ENCODE measurements at places on chromosomes 7 and 10.

DNA sequence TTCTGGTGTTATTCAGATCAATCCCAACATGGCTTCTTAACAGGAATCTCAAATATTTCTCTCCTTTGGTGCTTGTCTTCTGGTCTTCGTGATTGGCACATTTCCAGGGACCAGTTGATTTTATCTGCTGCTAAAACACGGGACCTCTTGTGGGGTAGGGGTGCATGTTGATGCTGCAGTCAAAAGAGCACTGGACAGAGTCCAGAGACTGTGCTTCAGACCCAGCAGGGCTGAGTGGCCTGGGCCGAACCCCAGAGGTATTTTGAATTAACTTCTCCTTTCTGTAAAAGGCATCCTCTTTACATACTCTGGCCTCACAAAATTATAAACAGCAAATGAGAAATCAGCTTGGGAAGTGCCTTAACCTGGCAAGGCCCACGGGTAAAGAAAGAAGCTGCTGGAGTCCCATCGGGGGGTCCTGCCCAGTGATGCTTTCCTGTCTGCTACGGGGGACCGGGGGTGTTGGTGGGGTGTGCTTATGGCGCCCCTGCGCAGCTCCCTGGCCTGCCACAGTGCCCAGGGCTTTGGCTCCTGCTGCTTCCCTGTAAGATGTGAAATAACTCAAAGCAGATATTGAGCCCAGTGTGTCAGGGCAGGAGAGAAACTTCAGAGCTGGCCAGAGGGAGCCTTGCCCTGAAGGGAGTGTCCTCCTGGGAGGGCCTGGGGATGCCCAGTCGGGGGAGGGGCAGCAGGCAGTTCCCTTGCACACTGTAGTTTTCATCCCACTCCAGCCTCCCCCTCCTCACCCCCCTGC lies 230.5 kb downstream of the TCF7L2 start:
- H3K36me3 ChIP-seq = no peaks in the 10 kb centered on the region
- no peak overlapping the region for H3K27ac ChIP-seq
- no peak overlapping the region for H3K4me3 ChIP-seq
- no peak for DNase-seq
- H3K27me3 ChIP-seq = no peaks in the 10 kb centered on the region

DNA sequence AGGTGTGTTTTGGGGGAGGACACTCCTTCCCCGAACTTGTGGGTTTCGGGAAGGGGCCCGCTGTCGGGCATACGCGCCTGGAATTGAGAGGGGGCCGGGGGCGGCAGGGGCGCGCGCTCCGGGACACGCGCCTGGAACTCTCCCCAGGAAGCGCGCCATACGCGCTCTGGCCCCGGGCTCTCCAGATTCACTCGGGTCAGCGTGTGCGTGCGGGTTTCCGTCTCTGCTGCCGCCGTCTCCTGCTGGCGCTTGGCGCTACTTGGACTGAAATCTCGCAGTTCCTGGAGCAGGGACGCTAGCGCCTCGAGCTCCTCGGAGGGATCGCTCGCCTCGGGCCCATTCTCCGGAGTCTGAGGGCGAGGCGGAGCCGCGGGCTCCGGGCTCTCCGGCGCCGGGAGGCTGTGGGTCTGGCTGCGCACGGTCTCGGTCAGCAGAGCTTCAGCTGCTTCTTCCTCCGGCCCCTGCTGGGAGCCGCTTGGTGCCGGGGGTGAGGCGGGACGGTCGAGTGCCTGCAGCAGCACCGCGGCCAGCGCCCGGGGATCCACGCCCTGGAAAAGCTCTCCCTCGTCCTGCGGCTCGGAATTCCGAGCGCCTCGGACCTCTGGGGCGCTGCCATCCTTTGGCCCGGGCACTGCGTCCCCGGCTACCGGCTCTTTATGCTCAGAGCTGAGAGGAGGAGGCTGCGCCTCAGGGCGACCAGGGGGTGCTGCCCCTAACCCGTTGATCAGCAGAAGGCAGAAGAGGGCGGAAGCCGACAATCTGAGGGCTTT lies 1.1 kb downstream of the VGF start:
- peaks cover 17% of the 10 kb centered on the region for H3K36me3 ChIP-seq
- no peak for DNase-seq
- H3K27ac ChIP-seq = no peak overlapping the region
- peak overlapping the region; percentile 13 for H3K4me3 ChIP-seq
- peaks cover 43% of the 10 kb centered on the region for H3K27me3 ChIP-seq

GRCh38 chr10:108696792-108697477 lies 1226.4 kb downstream of the XPNPEP1 start:
- no peak overlapping the region for H3K27ac ChIP-seq
- H3K4me1 ChIP-seq = no peaks in the 10 kb centered on the region
- H3K36me3 ChIP-seq = no peaks in the 10 kb centered on the region
- no peaks in the 10 kb centered on the region for H3K27me3 ChIP-seq
- DNase-seq = no peak

DNA sequence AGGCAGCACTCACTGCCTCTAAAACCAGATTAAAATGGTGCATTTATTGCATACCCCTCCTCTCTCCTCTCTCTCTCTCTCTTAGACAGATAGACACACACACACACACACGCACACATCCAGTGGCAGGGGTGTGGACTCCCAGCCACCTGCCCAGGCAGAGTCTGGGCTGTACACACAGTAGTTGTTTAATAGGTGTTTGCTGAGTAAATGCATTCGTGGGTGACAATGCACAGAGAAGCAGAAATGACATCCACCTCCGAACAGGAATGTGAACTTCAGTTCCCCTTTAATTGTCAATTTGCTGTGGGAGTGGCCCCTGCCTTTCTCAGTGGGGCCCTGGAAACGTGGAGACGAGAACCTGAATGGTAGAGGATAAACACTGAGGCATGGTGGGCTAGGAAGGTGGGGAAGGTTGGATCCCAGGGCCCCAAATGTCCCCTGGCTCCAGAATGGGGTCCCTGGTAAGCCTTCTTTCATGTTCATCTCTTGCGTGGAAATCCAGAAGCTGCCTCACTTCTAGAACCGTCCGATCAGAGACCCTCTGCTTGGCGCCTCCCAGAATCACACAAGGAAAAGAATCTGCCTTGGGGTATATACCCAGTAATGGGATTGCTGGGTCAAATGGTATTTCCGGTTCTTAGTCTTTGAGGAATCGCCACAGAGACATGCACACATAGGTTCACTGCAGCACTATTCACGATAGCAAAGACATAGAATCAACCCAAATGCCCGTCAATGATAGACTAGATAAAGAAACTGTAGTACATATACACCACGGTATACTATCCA lies 58.5 kb upstream of the ECHDC3 start:
- H3K4me3 ChIP-seq = peak overlapping the region; percentile 14
- H3K27me3 ChIP-seq = peaks cover 46% of the 10 kb centered on the region
- no peak for DNase-seq
- H3K36me3 ChIP-seq = no peaks in the 10 kb centered on the region
- H3K27ac ChIP-seq = no peak overlapping the region
- H3K4me1 ChIP-seq = peaks cover 21% of the 10 kb centered on the region

DNA sequence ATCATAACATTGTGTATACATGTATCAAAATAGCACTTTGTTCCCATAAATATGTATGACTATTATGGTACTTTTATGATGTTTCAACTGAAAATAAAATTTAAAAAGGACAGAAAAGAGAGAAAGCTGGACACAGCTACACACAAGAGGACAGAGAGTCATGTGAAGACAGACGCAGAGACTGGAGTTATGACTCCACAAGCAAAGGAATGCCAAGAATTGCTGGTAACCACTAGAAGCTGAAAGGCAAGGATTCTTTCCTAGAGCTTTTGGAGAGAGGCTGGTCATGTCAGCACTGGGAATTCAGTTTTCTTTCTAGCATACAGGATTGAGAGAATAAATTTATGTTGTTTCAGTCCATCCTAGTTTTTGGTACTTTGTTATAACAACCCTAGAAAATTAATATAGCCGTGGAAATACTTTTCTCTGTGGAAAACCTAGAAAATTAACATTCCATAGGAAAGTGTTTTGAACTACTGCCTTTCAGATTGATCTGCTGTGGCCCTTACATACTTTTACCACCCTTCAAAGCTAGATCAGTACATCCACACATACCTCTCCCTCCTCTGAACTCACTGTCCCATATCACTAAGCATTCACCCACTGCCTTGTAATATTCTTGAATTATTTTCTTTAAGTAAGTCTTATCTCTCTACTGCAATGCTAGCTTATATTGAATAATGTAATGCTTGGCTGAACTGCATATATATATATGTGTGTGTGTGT lies 575.3 kb downstream of the IPMK start:
- H3K27ac ChIP-seq = no peak overlapping the region
- H3K4me1 ChIP-seq = no peaks in the 10 kb centered on the region
- no peaks in the 10 kb centered on the region for H3K27me3 ChIP-seq
- DNase-seq = no peak
- H3K4me3 ChIP-seq = no peak overlapping the region

DNA sequence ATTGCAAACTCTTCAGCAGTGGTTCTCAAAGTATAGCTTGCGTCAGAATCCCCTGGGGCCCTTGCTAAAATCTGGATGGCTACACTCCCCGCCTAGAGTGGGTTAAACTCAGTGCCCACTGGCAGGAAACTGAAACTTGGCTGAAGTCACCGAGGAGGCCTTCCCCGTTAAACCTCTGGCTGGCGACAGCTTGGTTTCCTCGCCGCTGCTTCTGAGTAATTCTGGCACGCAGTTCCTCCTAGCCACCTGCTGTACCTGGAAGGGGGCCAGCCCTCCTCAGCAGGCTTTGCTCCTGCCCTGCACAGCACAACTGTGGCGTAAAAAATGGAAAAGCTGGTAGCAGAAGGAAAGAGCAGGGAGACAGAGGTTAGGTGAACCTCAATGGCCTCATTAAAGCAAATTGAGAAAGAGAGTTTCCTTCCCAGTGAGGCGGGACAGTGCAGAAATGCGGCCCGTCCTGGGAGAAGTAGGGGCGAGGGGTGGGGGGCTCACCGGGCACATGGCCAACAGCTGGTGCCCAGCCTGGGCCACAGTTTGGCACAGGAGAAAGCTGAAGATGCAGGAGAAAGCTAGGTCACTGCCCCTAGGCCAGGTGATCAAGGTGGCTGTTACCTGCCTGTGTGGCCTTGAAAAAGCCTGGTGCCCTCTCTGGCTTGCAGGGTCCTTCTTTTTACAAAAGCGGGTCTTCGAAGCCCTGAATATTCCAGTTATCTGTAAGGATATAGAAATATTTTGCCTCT lies 46.6 kb downstream of the ALOX5 start:
- no peaks in the 10 kb centered on the region for H3K27me3 ChIP-seq
- peak overlapping the region; percentile 94 for H3K27ac ChIP-seq
- H3K4me1 ChIP-seq = peaks cover 46% of the 10 kb centered on the region
- H3K36me3 ChIP-seq = no peaks in the 10 kb centered on the region
- peak overlapping the region; percentile 86 for H3K4me3 ChIP-seq

GRCh38 chr10:59064080-59064692 lies 112.3 kb upstream of the PHYHIPL start:
- no peak overlapping the region for H3K27ac ChIP-seq
- no peaks in the 10 kb centered on the region for H3K36me3 ChIP-seq
- no peak overlapping the region for H3K4me3 ChIP-seq

DNA sequence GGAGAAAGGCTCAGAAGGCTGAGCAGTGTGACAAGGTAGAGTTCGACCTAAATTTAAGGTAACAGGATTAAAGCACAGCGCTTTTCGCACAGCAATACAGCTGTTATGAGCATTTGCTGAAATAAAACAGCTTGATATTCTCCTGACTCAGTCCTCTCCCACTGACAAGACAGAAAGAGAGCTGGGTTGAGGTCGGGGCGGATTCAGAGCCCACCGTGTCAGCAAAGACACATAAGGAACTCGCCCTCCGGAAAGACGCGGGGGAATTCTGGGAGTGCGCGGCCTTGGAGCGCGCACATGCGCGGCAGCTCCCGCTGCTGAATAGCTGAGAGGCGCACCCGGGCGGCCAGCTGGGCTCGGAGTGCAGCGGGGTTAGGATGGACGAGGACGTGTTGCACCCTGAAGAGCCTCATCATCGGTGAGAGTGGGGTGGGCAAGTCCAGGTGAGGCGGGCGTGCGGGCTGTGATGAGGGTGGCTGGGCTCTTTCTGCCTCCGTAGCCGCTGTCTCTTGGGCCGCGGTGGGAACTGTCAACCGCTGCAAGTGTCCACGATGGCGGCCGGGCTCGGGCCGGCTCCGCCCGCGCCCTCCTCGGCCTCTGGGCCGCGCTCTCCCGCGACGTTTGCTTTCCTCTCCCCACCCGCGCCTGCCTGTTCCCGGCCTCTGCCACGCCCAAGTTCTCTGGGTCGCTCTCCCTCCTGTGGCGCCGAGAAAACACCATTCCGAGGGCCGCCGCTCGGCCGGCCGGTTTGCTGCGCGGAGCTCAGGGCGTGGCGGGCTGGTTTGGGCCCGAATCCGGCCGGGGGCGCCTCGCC lies 120.6 kb downstream of the LYZL1 start:
- H3K27me3 ChIP-seq = no peaks in the 10 kb centered on the region
- peak; percentile 36 for DNase-seq
- H3K4me1 ChIP-seq = peaks cover 31% of the 10 kb centered on the region
- H3K27ac ChIP-seq = peak overlapping the region; percentile 89
- peaks cover 12% of the 10 kb centered on the region for H3K36me3 ChIP-seq
- H3K4me3 ChIP-seq = peak overlapping the region; percentile 97

GRCh38 chr10:126538439-126539135 lies 131.9 kb downstream of the C10orf90 start:
- H3K4me3 ChIP-seq = no peak overlapping the region
- no peaks in the 10 kb centered on the region for H3K27me3 ChIP-seq
- H3K27ac ChIP-seq = no peak overlapping the region
- DNase-seq = no peak

GRCh38 chr7:85850381-85850780 lies 663.5 kb upstream of the SEMA3D start:
- no peak overlapping the region for H3K4me3 ChIP-seq
- H3K36me3 ChIP-seq = no peaks in the 10 kb centered on the region
- H3K4me1 ChIP-seq = no peaks in the 10 kb centered on the region

- peaks cover under 1% of the 10 kb centered on the region for H3K27me3 ChIP-seq
- H3K4me3 ChIP-seq = no peak overlapping the region
- H3K36me3 ChIP-seq = no peaks in the 10 kb centered on the region
- no peak for DNase-seq
Observed at GRCh38 chr10:29869593-29869992, 189.8 kb downstream of the JCAD start.

DNA sequence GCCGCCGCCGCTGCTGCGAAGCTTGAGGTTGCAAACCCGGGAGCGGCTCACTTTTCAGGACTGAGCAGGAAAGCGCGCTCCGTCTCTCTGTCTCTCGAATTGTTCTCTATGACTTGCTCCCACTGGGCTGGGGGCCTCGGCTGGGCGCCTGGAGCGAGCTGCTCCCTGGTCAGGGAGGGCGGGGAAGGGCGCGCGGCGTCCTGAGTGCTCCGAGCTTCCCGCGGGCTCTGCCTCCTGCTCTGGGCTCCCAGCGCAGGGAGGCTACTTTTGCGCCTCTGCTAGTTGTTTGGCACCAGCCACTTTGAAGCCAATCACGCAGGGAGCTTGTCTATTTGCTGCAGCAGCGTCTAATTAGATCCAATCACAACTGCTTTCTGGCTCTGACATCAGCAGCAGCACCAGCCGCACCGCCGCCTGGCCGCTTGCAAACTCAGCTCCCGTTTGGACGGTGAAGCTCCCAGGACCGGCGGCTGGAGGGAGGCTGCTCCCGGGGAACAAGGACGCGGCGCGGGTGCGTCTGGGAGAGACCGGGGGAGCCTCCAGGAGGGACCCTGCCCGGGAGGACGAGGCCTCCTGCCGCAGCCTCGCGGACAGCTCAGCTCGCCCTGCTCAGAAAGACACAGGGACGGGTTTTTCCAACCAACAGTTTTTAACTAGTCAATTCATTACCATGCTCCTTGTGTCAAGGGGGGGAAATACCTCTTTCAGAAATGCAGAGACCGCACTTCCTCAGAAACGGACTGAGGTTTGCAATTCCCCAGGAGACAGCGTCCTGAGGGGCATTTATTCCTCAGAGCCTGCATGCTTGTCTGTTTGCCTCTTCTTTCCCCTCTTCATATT lies at the start of gene ADARB2:
Gene ADARB2 (minus strand): TSS at position 304 of the 840 bp plus-strand sequence.
- H3K27ac ChIP-seq = no peak within 1 kb of the TSS
- peaks cover 2% of the 10 kb centered on the region for H3K4me1 ChIP-seq
- H3K36me3 ChIP-seq = no peaks in the 10 kb centered on the region
- no peak for DNase-seq
- peaks cover 57% of the 10 kb centered on the region for H3K27me3 ChIP-seq

Measured in activated T-helper 2 cell treated with anti-CD3 and anti-CD28 coated beads, Interferon-gamma antibody, Interleukin-2, Interleukin-4, amounts not matched to agents 10 μg/mL and 5 μg/mL and 100 μg/mL, durations not matched to agents 14 hours and 24 hours and 36 hours (primary cell).